Upper lobe of right lung (tissue), 1 donor: ENCODE measurements at places on chromosomes 7 and 10. TPM values are rescaled to one million over a fixed set of nuclear protein-coding genes. Genes with fewer than 3 reads are reported as not detected.

Gene EBF3
- 0.20 TPM for total RNA-seq

Gene CUBN
- total RNA-seq, result 1.3 TPM

Gene ERVW-1
- total RNA-seq, result not detected

Gene CABCOCO1
- total RNA-seq, result not detected

DNA sequence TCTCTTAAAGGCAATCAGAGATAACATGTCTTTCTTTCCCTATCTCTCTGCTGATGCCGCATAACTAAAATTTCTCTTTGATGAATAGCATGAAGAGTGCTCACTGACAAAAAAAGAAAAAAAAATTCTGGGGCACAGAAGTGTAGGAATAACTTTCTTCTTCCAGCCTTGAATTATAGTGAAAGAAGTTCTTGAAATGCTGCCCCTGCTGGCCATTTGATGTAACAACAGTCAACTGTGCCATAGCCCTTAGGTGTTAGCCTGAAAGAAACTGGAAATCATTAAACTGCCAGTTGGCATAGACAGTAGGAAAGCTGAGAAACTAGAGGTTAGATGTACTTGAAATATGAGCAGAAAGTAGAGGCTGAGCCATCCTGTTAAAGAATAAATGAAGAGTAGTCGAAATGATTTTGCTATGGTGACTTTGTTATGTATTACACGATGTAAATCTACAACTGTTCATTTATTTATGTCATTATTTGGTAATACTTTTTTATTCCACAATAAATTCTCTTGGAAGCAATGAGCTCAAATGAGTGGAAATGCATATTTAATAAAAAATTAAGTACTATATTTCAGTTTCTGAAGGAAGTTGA, 48.3 kb upstream of the FAM171A1 start:
- DNase-seq, result no peak

GRCh38 chr7:17094963-17095574, 203.4 kb upstream of the AHR start:
- no peak for DNase-seq

GRCh38 chr7:76155938-76156337, 45.8 kb upstream of the SRRM3 start:
- DNase-seq, result peak; percentile 84

DNA sequence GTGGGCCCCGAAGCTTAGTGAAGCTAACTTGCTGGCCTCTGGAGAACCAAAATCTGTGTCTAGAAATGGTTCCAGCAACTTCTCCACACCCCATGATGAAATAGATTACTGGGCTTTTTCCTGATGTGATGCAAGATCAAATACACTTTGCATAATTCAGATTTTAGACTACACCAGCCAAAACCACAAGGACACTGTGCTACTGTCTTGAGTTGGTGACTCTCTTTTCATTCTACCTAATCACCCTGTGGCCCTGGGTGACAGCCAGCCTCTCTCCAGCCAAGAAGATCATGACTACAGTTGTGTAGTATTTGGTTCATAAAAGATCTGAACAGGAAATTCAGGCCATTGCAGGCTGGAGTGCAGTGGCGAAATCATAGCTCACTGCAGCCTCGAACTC, 22.2 kb downstream of the AZGP1 start:
- peak; percentile 88 for DNase-seq

- no peak for DNase-seq
These were observed 59.0 kb downstream of the GNA12 start for GRCh38 chr7:2785071-2785500.

- no peak for DNase-seq
These were observed 21.8 kb downstream of the VIM start for GRCh38 chr10:17249820-17250219.

GRCh38 chr10:104274762-104275721, 6.1 kb downstream of the GSTO2 start:
- peak; percentile 84 for DNase-seq

DNA sequence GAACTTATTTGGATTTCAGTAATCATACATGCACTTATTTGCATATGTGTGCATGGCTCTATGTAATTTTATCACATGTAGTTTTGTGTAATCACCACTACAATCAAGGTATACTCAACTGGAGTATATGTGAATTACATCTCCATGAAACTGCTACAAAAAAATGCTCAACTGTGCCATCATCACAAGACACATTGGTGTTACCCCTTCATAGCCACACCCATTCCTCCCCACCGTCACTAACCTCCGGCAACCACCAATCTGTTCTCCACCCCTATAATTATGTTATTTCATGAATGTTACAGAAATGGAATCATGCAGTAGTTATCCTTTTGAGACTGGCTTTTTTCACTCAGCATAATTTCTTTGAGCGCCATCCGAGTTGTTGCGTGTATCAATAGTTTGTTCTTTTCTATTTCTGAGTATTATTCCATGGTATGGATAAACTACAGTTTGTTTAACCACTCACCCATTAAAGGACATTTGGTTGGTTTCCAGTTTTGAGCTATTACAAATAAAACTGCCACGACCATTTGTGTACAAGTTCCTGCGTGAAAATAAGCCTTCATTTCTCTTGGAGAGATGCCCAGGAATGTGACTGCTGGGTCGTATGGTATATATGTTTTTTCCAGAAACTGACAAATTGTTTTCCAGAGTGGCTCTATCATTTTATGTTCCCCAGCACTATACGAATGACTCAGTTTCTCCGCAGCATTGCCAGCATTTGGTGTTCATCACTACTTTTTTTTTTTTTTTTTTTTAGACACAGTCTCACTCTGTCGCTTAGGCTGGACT, 11.3 kb upstream of the SMO start:
- DNase-seq, result no peak

DNA sequence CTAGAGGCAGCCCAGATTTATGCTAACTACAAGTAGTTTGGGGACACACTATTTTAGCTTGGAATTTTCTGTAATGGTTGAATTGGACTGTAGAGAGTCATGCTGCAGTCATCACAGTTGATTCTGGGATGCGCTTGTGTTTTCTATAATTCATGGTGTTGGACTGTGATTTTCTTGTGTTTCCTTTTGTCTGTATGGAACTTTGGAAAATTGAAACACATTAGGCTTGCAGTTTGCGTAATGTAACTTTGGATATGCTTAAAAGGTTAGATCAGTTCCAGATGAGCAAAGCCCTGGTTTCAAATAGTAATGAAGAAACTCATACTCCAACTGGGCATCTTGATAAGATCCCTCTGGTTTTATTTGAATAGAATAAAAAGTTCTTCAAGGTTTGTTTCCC, 502.2 kb downstream of the ARL4A start:
- DNase-seq, result no peak

GRCh38 chr7:48901966-48902365, 22.4 kb upstream of the CDC14C start:
- no peak for DNase-seq

GRCh38 chr7:28052933-28053332, 127.7 kb downstream of the JAZF1 start:
- DNase-seq, result no peak

- no peak for DNase-seq
These were observed 8.4 kb downstream of the PLXDC2 start for GRCh38 chr10:19824381-19825342.

- DNase-seq, result no peak
These were observed 11.1 kb downstream of the CDK14 start for GRCh38 chr7:90607196-90607595.

DNA sequence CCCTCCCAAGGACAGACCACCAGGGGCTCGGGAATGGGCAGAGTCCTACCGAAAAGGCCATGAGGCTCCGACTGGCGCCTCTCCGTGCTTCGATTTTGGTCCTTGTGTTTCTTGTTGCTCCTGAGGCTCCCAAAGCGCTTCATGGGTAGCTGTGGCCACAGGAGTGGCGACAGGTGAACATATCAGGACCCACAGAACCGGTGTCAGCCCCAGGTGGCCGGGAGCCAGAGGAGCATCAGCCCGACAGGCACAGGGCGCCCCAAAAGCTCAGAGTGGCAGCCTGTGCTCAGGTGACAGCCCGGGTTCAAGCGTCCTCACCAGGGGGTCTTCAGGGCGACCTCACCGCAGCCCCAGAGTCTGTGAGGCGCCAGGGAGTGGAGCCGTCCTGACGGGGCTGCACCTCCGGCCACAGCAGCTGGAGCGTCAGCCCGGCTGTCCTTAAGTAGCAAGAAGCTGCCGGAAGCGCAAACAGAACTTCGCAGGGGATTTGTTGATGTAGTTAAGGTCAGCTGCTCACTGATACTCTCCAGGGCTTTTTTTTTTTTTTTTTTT, 141.0 kb downstream of the PRKAG2 start:
- DNase-seq, result no peak

DNA sequence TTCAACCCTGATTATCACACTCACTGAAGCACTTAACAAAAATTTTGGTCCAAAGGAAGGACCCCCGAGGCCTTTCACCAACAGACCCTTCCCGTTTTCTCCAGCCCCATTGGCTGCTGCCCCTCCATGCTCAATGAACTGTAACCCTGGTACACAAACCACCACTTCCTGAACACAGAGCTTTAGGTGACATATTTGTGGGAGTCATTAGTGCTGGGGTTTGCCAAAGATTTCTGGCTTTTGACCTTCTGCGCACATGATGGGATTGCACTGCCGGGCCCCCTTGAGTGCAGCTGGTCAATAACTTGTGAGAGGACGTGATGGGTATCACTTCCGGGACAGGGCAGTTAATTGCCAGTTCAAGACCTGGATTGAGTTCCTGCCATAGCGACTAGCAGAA, 9.0 kb upstream of the CAMK1D start:
- DNase-seq, result no peak

DNA sequence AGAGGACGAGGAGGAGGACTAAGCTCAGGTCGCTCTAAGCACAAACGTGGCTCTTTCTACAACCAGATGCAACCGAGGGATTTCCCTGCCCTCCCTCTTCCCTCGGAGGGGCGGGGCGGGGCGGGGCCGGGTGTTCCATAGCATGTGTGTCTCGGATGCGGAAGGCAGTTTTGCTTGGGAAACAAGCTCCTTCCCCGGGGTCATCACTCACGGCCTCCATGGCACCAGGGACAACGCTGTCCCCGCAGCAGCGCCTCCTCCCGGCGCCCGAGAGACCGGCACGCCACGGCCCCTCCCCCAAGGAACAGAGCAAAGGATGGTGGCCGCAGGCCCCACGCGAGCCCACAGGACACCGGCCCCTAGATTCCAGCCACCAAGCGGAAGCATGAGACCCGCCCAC, 110.5 kb downstream of the PAXIP1 start:
- no peak for DNase-seq

GRCh38 chr10:12420530-12421120, 71.3 kb downstream of the CAMK1D start:
- DNase-seq, result no peak
